ENCODE measurements at places on chromosomes 3 and 15.
A peak's percentile ranks its signal among the peaks of the same experiment; 100 is the strongest.

GRCh38 chr15:59798605-59798917 lies 109.4 kb upstream of the BNIP2 start:
- peak; percentile 30 for DNase-seq

GRCh38 chr15:61668444-61668843 lies 391.8 kb downstream of the VPS13C start:
- no peak for DNase-seq

DNA sequence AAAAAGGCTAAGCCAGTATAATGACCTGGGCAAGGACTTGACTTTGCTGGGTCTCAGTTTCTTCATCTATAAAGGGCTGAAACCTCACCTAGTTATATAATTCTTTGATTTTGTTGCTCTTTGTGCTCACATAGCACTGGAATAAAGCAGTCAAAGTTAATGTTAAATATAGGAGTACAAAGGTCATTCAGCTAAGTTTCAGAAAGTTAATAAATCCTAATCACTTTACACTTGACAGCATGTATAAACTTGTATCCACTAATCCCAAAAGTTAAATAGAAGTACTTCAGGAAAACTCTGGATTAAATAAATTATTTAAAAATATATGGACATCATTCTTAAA lies 33.9 kb downstream of the PLCL2 start:
- no peak for DNase-seq

DNA sequence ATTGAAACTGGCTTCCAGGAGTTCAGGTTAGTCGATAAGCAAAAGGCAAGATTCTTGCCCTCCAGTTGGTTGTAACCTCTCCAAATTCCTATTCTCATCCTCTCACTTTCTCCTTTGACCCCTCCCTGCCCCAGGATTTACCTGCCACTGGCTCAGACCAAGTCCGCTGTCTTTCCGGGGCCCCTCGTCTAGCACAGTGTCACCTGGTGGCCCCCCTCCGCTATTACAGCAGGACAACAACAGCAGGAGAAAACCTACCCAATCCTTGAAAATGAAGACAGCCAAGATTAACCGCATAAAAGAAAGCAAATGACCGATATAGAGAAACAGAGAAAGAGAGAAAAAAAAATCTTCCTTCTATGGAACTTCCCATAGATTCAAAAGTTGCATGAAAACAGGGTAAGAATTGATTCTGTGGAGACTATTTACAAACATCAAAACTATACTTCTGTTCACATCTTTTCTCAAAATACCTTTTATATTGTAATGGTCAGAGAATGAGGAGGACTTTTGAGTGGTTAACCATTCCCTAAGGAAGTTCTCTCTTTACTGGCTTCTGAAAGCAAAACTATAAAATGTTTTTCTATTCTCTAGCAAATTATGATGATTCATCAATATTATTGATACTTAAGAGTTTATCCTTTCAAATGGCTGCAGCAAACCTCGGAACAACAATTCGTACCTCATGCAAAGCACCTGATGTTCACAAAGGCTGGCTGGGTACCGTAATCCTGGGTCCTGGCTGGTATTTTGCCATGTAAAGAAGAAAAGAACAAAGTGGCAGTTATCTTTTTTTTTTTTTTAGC lies 10.0 kb upstream of the ST8SIA2 start:
- peak; percentile 39 for DNase-seq

DNA sequence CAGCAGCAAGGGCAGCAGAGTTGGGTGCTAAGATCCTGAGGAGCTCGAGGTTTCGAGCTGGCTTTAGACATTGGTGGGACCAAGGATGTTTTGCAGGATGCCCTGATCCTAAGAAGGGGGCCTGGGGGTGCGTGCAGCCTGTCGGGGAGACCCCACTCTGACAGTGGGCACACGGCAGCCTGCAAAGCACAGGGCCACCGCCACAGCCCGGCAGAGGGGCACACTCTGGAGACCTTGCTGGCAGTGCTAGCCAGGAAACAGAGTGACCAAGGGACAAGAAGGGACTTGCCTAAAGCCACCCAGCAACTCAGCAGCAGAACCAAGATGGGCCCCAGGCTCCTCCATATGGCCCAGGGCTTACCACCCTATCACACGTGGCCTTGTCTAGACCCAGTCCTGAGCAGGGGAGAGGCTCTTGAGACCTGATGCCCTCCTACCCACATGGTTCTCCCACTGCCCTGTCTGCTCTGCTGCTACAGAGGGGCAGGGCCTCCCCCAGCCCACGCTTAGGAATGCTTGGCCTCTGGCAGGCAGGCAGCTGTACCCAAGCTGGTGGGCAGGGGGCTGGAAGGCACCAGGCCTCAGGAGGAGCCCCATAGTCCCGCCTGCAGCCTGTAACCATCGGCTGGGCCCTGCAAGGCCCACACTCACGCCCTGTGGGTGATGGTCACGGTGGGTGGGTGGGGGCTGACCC lies 18.8 kb downstream of the SEC61A1 start:
- no peak for DNase-seq

- DNase-seq = peak; percentile 40
These were observed 216.4 kb downstream of the TLE3 start for GRCh38 chr15:69881302-69881670.

- no peak for DNase-seq
These were observed 31.5 kb upstream of the FBXL22 start for GRCh38 chr15:63565536-63566186.

DNA sequence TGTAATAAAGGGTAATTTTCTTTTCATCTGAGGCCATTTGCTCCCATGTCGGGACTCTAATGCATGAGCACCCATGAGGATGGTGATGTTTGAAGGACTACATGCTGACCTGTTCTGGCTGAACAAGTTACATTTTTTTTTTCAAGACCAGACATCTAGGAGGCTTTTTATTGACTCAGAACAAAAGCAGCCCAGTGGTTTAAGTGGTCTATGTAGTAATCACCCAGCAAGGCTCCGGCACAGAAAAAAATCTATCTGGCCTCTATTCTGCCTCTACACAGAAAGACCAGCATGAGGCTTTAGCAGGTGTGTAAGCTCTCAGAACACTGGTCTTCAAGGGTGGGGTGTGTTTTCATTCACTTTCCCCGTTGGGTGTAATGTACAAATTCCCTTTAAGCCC lies 95.1 kb upstream of the ZBED2 start:
- DNase-seq = no peak

GRCh38 chr3:54931182-54931581 lies 3.3 kb upstream of the LRTM1 start:
- no peak for DNase-seq

DNA sequence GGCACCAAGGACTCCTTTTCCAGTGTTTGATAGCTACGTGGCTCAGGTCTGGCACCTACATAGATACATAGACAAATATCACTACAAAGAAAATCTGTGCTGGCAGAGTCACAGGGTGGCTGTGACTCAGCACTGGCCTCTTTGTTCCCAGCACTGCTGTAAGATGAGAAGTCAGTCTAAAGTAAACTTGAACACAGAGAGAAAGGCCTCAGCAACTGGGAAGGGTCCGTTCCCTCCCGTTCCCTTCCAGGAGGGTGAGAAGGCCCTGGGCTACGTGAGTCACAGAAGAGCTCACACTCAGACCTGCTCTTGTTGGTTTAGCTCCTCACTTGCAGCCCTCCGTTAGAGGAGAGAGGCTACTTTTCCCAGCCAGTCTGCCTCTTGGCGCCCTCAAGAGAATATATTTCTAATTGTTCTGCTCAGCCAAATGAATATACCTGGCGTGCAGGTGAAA lies 23.1 kb downstream of the ANXA2 start:
- DNase-seq = no peak

All from MM.1S (cell line).